ENCODE measurements at places on chromosomes 7 and 10.

DNA sequence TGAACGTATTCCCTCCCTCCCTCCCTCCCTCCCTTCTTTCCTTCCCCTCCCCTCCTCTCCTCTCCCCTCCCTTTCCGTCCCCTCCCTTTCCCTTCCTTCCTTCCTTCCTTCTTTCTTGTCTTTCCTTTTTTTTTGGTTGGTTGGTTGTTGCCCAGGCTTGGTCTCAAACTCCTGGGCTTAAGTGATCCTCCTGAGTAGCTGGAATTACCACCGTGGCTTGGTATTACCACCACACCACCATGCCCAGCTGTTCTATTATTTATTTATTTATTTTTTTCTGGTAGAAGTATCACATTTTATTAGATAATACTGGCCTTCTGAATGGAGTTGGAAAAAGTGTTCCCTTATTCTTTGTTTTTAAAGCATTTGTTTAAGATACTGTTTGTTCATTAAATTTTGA, 95.9 kb downstream of the PHF14 start:
- no peak for DNase-seq

DNA sequence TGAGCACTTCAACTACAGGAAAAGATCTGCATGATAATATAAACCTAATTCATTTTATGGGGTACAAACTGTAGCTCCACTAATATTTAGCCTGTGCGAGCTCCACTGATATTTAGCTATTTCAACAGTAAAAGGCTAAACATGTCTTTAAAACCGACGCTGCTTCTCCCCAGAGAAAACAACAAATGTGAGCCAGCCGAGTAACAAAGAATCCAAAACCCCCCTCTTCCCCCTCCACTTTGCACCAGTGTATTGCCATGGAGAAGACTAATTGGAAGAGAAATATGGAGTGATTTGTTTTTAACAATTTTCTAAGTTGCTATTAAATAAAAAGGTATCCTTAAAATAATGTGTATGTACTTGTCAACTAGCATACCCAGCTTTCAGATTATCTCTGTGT, 136.7 kb downstream of the GFRA1 start:
- DNase-seq: no peak

- DNase-seq: no peak
These were observed 13.1 kb downstream of the JAKMIP3 start for GRCh38 chr10:132078746-132079345.

DNA sequence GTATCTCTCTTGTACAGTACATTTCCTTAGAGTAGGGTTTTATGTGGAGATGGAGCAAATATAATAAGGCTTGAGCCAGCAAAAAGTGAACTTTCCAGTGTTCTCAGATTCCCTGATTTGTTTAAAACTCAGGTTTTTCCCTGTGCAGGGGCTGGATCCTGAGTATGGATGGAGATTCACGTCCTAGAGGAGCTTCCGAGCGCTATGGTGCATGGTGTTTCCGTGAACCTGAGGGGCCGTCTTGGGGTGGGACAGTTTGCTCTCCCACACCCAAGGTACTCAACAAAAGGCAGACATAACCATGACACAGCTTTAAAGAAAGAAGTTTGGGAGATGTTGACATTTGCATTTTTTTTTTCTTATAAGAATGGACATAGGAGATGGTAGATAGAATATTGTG, 122.5 kb downstream of the SEC23IP start:
- DNase-seq: no peak

DNA sequence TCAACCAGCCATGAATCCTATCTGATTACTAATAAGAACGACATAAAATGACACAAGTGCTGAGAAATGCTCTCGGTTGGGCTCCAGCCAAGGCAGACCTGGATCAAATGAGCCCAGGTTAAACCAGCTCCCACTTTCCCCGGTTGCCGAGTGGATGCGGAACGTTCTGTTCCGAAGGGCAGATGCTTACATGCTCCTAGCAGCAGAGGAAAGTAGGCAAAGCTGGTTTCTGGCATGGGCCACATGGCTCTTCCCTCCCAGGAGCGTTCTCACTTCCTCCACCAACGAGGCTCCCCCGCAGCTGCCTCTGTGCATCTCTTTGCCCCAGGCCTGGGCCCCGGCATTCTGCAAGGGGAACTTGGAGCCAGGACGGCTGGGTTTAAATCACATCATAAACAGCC, 61.8 kb upstream of the SDK1 start:
- no peak for DNase-seq

DNA sequence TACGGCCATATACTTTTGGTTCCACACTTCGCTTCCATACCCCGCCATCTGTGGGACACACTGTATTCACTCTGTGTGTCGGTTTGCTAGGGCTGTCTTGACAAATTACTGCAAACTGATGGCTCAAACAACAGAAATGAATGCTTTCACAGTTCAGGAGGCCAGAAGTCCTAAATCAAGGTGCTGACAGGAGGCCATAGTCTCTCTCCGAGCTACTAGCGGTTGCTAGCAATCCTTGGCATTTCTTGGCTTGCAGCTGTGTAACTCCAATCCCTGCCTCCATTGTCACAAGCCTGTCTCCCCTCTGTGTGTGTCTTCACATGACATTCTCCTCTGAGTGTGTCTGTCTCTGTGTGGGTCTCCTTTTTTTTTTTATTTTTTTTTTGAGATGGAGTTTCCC, 28.9 kb upstream of the BMPR1A start:
- DNase-seq: no peak

DNA sequence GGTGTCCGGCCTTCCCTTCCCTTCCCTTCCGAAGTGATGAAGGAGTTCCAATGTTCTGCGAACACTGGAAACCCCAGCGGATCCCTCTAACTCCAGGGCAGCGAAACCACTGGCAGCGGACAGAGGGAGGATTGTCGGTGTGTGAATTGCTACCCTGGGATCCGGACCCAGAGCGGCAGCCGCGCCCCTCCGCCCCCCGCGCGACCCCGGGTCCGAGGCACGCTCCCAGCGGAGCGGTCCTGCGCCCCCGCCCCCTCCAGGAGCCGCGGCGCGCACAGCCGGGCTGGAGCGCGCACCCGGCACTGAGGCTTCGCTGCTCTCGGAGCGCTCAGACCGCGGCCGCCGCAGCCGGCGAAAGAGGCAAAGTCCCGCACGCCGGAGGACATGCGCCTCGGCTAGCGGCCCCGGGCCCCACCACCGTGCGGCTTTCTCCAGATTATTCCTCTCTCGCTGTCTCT, at the start of gene PTPRZ1:
Gene PTPRZ1, plus strand, starts transcription at position 331 of the 458 bp plus-strand sequence. CDS start 339 bp downstream, outside the sequence.
- DNase-seq: no peak

DNA sequence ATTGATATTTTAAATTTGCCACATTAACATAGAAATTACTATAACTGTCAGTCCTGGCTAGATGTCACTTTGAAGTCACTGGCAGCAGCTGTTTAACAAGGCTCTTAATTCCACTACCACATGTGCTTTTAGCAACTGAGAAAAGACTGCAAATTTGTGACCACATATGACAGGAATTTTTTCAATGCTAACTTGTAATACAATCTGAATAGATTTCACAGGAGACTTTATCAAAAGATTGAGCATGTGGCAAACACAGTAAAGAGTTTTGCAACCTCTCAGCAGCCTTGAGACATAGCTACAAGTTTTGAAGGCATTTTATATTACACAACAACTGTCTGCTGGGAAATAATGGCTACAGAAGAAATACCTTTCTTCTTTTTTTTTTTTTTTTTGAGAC, 73.0 kb downstream of the MICU1 start:
- DNase-seq: no peak

DNA sequence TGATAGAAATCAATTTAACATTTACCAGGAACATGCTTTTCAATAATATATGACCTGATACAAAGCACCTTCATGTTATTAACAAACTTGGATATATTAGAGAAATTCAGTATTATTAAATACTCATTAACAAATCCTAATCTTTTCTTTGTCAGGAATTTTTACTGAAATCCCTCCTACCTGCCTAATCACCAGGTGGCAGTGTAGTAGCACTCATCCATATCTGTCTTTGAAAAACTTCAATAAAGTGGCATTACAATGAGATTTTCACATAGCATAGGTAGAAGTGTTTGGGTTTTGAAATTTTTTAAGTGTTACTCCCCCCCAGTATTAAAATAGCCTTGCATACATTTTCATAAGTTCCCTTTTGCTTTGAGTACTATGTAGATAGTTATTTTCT, 1246.6 kb upstream of the LRRN3 start:
- DNase-seq: no peak

DNA sequence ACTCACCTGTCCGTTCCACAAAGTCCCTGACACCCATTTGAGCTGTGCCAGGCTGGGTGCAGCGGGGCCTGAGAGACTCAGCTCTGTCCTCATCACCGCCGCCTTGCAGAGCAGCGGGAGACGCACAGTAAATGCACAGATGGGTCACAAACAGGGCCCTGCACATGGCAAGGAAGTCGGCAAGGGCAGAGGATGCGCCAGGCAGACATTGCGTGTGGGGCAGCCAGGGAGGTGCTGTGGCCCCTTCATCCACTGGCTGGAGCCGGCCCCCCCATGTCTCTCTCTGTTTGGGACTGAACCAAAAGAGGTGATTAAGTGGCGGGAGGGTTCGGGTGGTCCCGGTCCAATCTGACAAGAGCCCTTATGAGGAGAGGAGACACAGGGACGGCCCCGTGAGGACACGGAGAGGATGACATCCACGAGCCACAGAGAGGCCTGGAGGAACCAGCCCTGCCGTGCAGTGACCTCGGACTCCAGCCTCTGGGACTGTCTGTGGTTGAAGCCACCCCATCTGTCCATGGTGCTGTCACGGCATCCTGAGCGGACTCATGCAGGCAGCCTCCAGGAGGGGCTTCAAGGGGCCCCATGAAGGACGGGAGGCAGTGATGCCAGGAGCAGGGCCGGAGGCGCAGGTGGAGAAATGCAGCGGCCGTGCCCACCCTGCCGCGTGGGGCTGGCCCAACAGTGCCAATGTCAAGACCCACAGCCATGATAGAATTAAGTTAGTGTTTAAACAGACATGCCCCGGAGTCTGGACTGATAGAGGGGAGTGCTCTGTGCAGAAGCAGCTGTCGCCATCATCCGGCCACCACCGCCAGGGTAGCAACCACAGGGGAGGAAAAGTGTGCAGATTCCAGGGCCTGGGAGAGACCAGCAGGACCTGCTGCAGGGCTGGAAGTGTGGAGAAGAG, 28.4 kb upstream of the FOXL3 start:
- no peak for DNase-seq

DNA sequence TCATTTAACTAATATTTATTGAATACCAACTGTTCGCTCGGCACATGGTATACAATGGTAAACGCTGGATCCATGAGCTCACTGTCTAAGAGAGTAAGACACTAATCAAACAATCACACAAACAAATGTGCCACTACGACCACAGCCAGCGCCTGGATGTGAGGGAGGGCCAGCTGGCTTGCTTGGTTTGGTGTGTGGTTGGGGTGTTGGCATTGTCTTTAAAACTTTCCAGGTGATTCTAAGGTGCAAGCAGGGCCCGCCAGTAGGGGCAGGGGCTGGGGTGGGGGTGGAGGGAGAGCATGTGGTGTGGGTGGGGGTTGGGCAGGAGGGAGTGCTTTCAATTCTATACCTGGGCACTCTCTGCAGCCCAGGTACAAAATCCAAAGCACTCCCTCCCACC, 31.6 kb downstream of the ADRA2A start:
- DNase-seq: no peak

GRCh38 chr10:128779416-128779815, 653.2 kb upstream of the MKI67 start:
- no peak for DNase-seq

DNA sequence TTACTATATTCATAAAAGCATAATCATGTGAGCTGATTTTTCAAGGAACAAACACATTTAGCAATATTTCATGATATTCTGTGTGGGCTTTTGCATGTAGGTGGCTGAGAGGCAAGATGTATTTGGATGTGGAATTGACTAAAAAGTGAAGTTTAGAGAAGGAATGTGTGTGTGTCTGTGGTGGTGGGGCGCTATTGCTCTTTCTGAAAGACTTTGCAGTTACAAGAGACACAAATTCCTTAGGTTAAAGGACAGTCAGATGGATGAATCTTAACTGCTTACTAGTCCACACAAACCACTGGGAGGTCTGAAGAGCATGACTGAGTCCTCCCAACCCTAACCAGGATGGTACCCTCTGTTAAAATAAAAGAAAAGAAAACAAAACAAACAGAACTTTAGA, 200.1 kb downstream of the SDHAF3 start:
- DNase-seq: no peak

DNA sequence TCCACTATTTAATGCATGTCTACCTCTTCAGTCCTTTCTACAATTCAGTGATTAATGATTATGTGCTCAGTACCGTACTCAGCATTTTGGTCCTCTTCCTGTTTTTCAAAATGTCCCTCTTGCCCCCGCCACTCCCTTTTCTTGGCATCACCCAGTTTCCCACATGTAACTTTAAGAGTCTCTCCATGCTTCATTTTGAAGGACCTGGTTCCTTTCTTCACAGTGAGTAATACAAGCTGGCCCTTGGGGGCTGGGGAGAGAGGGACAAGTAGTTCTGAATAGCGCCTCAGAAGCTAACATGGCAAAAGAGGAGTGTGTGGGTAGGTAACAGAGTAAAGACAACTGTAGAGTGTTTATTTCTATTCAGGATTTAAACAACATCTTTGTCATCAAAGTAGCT, 34.6 kb upstream of the SLIT1 start:
- no peak for DNase-seq

- no peak for DNase-seq
These were observed 743 bp upstream of the PITRM1 start for GRCh38 chr10:3173171-3173878.

GRCh38 chr10:78913219-78914059, 155.3 kb upstream of the ZMIZ1 start:
- no peak for DNase-seq

DNA sequence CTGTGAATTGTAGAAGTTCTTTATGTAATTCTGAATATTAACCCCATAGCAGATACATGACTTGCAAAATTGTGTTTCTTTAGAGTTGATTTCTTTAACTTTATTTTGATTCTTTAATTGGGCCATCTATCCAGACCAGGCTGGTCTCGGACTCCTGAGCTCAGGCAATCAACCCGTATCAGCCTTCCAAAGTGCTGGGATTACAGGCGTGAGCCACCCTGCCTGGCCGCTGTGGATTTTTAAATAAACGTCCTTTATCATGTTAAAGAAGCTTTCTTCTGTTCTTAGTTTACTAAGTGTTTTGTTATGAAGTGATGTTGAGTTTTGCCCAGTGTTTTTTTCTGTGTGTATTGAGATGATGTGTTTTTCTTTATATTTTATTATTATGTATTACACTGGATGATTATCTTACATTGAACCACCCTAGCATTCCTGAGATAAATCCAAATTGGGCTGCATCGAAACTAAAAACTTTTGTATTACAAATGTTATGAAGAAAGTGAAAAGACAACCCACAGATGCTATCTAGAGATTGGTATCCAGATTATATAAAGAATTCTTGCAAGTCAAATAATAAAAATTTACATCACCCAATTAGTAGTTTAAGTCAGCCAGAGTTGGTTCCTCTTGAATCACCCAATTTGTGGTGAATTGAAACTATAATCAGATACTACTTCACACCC, 118.1 kb downstream of the TPST1 start:
- no peak for DNase-seq

Measured in stimulated activated CD4-positive, alpha-beta T cell treated with anti-CD3 and anti-CD28 coated beads, Interleukin-4, amount 100 ng/mL, for 1 hour (primary cell).